ENCODE measurements at places on chromosomes 6 and 20.

GRCh38 chr20:20334489-20334888, 33.4 kb upstream of the INSM1 start:
- no peak for DNase-seq

DNA sequence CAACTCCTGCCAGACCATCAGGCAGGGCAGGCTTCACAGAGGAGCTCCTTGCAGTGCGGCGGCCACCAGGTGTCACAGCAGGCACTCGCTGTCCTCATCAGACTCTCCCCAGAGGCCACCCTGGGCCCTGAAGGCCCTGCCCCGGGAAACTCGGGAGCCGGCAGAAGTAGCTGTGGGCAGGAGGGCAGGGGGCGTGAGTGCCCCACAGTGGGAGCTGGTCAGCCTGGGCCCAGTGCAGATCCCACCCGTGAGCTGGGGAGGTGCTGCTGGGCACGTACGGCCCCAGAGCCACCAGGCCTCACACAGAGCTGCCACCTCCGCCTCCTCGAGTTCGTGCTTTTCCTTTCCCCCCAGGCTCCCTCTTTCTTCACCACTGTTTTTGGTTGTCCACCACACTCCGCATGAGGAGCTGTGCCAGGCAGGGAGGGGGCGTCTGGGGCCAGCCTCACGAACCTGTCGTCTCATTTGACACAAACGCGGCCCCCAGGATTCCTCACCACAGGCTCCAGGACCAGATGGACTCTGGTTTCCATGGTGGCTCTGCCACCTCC, 33.8 kb downstream of the FRMD1 start:
- DNase-seq: no peak

DNA sequence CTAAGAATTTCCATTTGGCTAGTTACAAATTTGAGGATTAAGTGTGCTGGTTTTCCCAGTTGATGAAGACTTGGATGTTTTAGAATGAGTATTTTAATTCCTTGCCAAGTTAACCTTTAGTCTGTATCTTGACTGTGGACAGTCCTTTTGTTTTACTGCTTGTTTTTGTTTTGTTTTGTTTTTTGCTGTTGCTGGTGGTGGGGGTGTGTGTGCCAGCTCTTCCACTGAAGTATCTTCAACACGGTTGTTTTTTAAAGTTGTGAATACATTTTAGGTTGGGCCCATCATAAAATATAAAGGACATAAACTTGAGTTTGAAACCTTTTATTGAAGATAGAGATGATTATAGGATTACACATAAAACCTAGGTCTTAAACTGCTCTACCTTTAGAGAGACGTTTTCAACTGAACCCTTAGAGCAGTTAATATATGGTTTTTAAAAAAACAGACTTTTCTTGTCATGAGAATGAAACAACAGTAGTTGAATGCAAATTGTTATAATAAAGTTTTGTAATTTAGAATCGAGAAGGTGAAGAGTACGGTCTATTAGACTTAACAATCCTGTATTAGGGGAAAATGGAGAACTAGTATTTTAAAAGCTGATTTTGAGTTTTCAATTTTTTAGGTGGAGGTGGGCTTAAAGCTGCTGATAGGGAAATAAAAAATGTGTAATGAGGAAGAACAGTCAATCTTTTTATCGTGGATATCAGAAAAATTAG, 4.0 kb downstream of the QKI start:
- no peak for DNase-seq

- DNase-seq: no peak
Observed at GRCh38 chr20:38973107-38973506, 11.0 kb downstream of the DHX35 start.

DNA sequence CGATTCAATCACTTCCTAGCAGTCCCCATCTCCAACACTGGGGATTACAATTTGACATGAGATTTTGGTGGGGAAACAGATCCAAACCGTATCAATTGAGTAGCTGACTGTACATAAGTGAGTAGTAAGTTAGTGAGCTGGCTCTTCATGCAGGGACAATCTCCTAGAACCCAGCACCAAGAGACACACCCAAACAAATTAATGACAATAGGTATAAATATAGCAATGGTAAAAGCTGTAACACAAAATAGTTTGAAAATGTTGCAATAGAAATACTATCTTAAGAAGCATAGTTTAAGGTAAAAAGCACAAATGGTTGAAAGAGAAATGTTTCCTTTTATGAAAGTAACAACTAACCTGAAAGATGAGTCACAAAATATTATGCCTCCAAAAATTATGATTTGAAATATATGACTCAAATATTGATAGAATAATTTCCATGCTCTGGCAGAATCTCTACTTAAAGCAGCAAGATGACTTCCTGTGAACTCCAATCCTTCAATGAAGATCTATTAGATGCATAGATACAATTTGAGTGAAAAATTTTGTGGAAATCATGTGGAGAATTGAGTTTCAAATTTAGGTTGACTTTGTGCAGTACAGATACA, 5.4 kb upstream of the SIRPB1 start:
- DNase-seq: no peak
